ENCODE measurements at places on chromosomes 12 and 14. TPM values are rescaled to one million over a fixed set of nuclear protein-coding genes. Genes with fewer than 3 reads are reported as not detected.

The CPM gene
- total RNA-seq: 34.0 TPM

The MUCL1 gene
- total RNA-seq: not detected

The CHGA gene
- not detected for total RNA-seq

The B3GNT4 gene
- not detected for total RNA-seq

The A2ML1 gene
- not detected for total RNA-seq

The INSM2 gene
- total RNA-seq: not detected

The TMEM253 gene
- not detected for total RNA-seq

The CCNK gene
- total RNA-seq: 9.5 TPM

The TMEM179 gene
- total RNA-seq: not detected

The TAS2R43 gene
- 0.35 TPM for total RNA-seq

The ZDHHC22 gene
- not detected for total RNA-seq

The SOAT2 gene
- 0.29 TPM for total RNA-seq

The RBM25 gene
- 20.0 TPM for total RNA-seq

The P2RX7 gene
- total RNA-seq: 4.6 TPM

The ARF6 gene
- total RNA-seq: 58.8 TPM

The OTOGL gene
- total RNA-seq: not detected

The INHBC gene
- not detected for total RNA-seq

The GRIP1 gene
- total RNA-seq: not detected

The ZC3H10 gene
- total RNA-seq: 4.8 TPM

The CPNE8 gene
- total RNA-seq: 8.2 TPM

The CLEC4D gene
- not detected for total RNA-seq

The PGAM5 gene
- total RNA-seq: 32.3 TPM

The DHRS2 gene
- total RNA-seq: not detected

The KRT81 gene
- total RNA-seq: not detected

The REM2 gene
- 0.58 TPM for total RNA-seq

The RIN3 gene
- 2.0 TPM for total RNA-seq

The PRKD1 gene
- 7.2 TPM for total RNA-seq

The MPHOSPH9 gene
- total RNA-seq: 34.6 TPM

The SERPINA5 gene
- total RNA-seq: not detected

The STAC3 gene
- total RNA-seq: 0.18 TPM

The CLMN gene
- under 0.01 TPM for total RNA-seq

The MIS18BP1 gene
- total RNA-seq: 33.0 TPM

The GUCY2C gene
- total RNA-seq: not detected

The DEGS2 gene
- not detected for total RNA-seq

The AQP6 gene
- not detected for total RNA-seq

The PZP gene
- not detected for total RNA-seq

The ANHX gene
- not detected for total RNA-seq

The RNF34 gene
- 56.9 TPM for total RNA-seq

The RTN1 gene
- not detected for total RNA-seq

The CMA1 gene
- total RNA-seq: not detected

The IAPP gene
- not detected for total RNA-seq

The HOXC4 gene
- not detected for total RNA-seq

The SVOP gene
- total RNA-seq: not detected

The TMBIM6 gene
- total RNA-seq: 567 TPM

All from myometrial cell (primary cell).